ENCODE measurements at places on chromosomes 11 and 22.

DNA sequence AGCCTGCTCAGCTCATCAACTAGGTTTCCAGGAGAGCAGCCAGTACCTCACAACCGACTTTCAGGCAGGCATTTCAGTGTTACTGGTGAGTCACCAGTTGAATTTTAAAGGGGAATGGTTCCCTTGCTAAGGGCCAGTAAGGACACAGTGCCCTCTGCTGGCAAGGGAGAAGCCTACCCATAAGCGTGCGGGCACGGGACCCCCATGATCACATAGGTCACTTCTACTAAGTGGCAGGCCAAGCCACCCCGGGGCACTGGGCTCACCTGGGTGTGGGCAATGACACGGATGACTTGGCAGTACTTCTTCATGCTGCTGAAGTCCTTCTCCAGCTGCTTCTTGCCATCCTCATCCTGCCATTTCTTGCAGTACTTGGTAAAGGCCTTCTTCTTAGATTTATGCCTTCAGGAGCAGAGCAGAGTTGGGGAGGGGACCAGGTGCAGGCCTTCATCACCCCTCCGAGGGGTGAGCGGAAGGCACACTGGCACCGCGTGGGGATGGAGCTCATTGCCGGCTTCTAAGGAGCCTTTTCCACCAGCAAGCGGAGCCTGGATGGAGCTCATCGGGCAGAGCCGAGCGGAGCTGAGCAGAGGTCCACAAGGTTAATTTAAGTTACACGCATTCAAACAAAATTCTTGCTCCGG lies 2.9 kb downstream of the RPL3 start:
- DNase-seq, result peak; percentile 82

DNA sequence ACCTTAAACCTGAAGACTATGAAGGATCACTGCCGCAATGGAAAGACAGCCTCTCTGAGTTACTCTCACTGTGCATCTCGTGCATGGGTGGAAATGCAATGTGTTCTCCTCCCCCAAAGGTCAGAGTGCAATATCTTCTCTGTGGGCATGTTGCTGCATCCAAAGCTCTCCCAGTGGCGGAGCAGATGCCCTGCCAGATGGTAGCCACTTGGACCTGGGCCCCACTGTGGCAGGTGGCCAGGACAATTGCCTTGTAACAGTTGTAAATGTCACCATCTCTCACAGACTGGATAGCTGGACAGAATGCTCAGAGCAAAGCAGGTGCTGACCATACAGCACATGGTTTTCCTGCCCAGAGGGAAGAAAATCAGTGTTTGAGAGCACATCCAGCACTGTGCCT lies 542.0 kb downstream of the FAM181B start:
- no peak for DNase-seq

DNA sequence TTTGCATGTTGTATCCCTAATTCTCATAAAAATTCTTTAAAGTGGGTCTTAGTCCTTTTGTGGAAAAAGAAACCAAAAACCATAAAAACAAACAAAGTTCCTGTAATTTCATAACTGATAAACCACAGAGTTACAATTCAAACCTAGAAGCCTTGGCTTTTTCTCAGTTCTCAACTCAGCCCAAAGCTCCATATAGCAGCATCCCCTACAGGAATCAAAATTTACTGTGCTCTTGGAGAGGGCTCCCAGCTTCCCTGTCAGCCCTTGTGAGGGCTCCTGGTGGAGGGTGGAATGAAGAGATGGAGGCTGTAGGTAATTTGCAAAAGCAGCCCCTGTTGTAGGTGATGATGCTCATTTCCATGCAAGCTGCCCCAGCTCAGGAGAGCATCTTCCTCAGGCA lies 506.1 kb upstream of the KIRREL3 start:
- no peak for DNase-seq

DNA sequence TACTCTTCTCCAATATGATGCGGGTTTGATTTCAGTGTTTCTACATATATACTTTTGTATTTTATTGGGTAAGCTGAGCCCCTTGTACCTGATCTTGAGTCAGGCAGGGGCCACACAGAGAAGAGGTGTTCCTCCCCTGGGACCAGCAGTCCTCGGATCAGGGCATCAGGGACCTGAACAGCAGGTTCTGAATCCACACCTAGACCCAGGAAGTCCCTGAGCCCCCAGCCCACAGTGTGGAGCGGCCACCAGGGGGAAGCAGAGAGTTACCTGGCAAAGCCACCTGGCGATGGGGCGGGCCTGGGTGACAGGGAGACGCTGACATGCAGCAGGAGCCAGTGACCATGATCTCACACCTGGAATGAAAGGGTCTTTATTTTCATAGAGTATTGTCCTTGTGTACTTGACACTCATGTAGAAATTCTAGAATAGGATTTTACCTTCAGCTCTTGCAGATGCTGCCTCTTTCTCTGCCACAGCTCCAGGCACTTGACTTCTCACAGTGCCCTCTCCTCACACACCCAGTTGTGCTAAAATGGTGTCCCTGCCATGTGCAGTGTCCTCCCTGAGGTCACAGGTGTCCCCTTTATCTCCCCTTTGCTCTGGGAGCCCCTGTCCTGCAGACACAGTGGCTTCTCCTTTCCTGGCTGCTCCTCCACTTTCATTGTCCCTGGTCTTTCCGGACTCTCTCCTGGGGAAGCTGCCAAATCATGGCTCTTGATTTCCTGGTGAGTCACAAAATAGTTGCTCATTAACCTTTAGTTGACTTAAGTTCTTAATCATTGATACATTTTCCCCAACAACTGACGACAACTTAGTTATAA lies 48.5 kb downstream of the GGTLC2 start:
- peak; percentile 93 for DNase-seq

- DNase-seq, result no peak
Observed at GRCh38 chr11:20253796-20254195, 93.5 kb upstream of the DBX1 start.

DNA sequence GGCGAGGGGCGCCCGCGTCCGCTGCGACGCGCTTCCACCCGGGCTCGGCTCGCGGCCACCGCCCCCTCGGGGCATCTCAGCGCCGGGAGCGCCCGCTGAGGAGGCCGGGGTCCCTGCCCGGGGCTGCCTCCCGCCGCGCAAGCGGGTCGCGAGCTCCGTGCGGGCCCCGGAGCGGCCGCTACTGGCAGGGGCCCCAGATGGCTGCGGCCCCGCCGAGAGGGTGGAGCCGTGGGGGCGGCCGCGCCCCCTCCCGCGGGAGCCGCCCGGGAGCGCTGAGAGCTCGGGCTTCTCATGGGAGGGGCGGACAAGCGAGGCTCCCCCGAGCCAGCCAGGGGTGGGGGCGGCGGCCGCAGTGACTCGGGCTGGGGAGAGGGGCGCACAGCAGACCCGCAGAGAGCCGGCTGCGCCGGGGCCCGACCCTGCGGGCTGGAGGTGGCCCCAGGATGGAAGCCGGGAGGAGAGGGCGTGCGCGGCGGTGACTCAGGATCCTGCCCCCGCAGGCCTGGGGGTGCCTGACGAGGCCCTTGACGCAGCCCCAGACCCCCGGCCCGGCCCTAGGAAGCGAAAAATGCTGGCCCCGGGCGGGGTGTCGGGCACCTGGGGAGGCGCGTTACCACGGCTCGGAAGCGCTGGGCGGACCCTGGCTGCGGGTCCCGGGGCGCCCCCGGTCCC lies 603 bp upstream of the ZFTA start:
- peak; percentile 82 for DNase-seq

- DNase-seq, result no peak
Observed at GRCh38 chr11:123392431-123392830, 37.6 kb upstream of the GRAMD1B start.

GRCh38 chr11:77402218-77402556 lies 71.7 kb downstream of the PAK1 start:
- DNase-seq, result no peak

DNA sequence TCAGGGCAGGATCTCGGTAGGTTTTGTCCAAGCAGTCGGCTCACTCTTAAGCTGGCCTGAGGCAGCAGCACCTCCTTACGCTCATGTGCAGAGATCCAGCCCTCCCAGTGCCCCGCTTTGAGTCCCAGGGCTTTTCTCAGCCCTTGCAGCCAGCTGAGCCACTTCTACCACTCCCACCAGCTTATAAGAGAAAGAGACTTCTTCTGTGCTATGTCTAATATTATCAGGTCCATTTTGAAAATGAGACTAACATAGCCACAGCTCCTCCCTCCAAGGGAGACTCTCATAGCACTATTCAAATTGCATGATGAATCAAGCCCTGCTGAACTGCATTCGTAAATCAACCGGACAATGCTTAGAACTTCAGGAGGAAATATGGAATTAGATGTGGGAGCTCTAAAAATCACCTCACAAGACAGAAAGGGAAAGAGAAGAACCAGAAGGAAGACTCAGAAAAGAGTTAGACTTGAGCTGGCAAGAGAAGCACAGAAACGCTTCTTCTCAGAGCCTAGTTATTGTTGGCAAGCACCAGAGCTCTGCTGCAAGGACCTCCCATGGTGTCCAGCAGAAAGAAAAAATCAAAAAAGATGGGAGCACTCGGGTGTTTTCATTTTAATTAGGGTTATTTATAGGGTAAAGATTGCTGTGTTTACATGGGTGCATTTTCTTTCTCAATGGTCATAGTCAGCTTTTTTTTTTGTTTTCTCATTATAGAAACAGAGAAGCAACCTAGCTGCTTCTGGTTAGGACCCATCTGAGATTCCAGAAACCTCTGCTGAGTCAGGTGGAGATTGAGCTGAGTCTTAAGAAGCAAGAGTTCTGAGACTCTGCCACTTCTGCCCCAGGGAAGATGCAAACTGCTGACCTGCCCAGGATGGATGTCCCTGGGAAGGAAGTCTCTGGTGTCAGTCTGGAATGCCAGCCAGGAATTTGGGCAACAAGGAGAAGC lies 181.4 kb downstream of the ETS1 start:
- DNase-seq, result no peak

DNA sequence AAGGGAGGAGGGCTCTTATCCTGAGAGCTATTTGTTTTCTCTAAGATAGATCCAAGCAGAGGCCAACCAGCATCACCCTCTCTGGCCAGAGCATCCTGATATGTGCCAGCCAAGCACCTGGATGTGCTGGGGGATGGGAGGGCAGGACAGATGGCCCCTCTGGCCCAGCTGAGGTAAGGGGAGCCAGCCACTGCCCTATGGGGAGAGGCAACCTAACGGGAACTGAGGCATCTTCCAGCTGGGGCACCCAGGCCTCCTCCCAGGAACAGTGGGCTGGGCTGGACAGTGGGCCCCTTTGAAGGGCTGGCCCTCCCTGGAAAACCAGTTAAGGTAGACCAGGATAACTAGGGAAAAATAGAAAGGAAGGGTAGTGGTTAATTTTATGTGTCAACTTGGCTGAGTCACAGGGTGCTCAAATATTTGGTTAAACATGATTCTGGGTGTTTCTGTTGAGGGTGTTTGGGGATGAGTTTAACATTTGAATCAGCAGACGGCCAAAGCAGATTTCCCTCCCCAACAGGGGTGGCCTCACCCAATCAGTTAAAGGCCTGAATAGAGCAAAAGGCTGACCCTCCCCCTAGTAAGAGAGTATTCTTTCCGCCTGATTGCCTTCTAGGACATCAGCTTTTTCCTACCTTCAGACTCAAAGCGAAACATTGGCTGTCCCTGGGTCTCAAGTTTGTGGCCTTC lies 595.1 kb downstream of the BUD13 start:
- DNase-seq, result no peak

- DNase-seq, result peak; percentile 60
Observed at GRCh38 chr11:12893787-12894672, 115.1 kb upstream of the RASSF10 start.

DNA sequence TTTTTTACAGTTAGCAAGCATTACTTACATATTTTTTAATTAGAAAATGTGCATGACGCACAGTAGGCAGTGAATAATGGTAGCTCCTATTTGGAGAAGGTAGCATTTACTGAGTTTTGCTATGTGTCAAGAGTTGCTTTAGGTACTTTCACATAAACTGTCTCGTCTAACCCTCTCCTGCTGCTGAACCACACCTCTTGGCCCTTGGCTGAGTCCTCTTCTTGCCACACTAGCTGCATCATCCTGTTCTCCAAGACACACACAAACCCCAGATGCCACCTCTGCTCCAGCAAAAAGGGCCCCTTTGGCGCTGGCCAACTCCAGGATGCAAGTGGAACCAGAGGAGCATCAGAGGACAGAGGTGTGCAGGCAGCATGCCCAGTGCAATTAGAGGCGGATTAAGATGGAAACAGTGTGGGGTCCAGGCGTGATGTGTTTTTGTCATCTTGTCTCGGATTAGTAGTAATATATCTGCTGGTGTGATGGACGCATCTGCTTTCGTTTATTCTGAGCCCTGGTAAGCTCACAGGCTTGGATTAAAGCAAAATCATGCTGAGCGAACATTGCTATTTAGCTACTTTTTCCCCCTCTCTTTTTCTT lies 367.0 kb upstream of the CADM1 start:
- no peak for DNase-seq

- no peak for DNase-seq
Observed at GRCh38 chr11:131580476-131580875, 210.1 kb downstream of the NTM start.

DNA sequence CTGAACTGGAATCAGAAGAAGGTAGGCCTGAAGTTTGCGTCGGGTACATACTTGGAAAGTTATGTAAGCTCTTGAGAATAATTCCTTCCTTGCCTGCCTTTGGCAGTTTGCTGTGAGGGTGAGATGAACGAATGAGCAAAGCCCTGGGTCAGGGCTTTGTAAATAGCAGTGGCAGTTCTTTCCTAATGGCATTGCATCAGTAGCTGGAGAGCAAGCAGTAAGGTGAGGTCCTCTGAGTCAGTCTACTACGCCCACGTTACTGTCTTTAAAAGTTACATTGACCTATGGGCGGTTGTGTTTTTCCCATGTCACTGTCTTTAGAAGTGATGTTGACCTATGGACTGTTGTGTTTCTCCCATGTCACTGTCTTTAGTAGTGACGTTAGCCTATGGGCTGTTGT lies 179.1 kb upstream of the E2F8 start:
- DNase-seq, result no peak

- DNase-seq, result no peak
Observed at GRCh38 chr11:8325591-8326304, 62.1 kb upstream of the LMO1 start.

DNA sequence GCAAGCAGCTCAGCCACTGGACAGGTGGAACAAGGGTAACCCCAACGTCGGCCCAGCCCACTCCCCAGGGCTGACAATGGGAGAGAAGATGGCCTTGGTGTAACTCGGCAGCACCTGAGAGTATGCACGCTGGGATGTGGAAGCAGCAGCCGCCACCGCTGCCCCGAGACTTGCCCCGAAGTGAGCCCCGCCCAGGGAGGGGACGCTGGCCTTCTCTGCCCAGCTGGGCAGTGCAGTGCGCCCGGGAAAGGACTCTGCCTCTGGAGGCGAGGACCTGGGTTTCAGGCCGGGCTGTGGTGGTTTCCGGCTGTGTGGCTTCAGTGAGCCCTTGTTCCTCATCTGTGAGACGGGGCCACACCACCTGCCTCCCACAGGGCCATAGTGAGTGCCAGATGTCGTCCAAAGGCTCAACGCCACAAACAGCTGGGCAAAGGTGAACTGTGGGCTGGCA lies 8.6 kb upstream of the POLDIP3 start:
- DNase-seq, result peak; percentile 52

- DNase-seq, result peak; percentile 90
Observed at GRCh38 chr11:65821107-65821506, 12.7 kb upstream of the SNX32 start.

GRCh38 chr11:16925561-16926065 lies 88.6 kb downstream of the PLEKHA7 start:
- DNase-seq, result peak; percentile 79

- no peak for DNase-seq
Observed at GRCh38 chr11:9061807-9062206, 29.6 kb downstream of the SCUBE2 start.

GRCh38 chr22:37262346-37262745 lies 18.3 kb upstream of the RAC2 start:
- DNase-seq, result no peak

Data from small intestine (tissue), 16 donors.